Activated naive CD4-positive, alpha-beta T cell treated with anti-CD3 and anti-CD28 coated beads, Interleukin-2, amount 50 U/mL, for 72 hours (primary cell): ENCODE measurements at places on chromosomes 2 and 18. TPM values are rescaled to one million over a fixed set of nuclear protein-coding genes. Genes with fewer than 3 reads are reported as not detected.

The LHCGR gene
- not detected for total RNA-seq

The GNAL gene
- total RNA-seq, result 0.53 TPM

The RTTN gene
- 48.6 TPM for total RNA-seq

The MFSD2B gene
- 0.16 TPM for total RNA-seq

The NABP1 gene
- 59.7 TPM for total RNA-seq

The UGT1A4 gene
- not detected for total RNA-seq

The CD8B gene
- total RNA-seq, result 2.8 TPM

The TMEM169 gene
- total RNA-seq, result 1.7 TPM

The FBLN7 gene
- total RNA-seq, result 25.4 TPM

The AOX1 gene
- total RNA-seq, result 0.49 TPM

The GATA6 gene
- not detected for total RNA-seq

The PARD3B gene
- total RNA-seq, result 0.35 TPM

GRCh38 chr18:55400081-55400480, 187.9 kb downstream of the TCF4 start:
- no peak for DNase-seq

DNA sequence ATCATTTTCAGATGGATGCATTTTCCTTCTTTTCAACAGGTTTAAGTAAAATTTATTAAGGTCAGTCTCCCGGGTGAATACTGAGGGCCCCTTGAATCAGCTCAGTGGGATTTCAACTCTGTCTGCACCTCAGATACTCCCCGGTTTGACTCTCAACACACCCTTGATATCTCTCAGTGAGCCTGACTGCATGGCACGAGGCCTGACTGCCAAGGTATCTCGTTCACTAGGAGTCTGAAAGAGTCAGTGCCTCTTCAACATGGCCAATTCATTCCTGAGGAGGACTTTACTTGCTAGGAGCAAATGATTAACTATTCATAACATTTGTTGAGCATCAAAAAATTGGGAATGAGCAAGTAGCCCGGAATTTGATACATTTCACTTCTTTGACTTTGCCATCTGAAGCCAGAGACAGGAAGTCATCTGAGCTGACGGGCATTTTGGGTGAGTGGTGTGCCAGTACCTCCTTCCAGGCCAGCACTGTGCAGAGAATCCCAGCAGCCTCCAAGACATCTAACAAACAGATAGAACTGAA, 81.0 kb downstream of the VAPA start:
- DNase-seq, result no peak

DNA sequence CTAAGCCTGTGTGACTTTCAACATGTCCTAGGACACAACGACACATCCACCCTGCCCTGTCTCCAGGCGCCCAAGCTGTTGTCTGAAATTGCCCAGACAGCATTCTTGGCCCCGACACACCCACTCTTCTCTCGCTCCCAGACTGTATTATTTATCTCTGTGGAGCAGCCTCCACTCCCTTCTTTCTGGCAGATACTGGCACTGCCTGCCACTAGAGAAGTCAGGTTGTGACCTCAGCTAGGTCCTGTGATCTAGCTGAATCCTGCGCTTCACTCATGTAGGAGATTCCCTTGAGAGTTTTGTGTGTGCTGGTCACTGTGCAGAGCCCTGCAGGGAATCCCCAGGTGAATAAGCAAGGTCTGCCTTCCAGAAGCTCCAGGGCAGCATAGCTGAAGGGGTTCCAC, 77.1 kb upstream of the TNP1 start:
- DNase-seq, result no peak

DNA sequence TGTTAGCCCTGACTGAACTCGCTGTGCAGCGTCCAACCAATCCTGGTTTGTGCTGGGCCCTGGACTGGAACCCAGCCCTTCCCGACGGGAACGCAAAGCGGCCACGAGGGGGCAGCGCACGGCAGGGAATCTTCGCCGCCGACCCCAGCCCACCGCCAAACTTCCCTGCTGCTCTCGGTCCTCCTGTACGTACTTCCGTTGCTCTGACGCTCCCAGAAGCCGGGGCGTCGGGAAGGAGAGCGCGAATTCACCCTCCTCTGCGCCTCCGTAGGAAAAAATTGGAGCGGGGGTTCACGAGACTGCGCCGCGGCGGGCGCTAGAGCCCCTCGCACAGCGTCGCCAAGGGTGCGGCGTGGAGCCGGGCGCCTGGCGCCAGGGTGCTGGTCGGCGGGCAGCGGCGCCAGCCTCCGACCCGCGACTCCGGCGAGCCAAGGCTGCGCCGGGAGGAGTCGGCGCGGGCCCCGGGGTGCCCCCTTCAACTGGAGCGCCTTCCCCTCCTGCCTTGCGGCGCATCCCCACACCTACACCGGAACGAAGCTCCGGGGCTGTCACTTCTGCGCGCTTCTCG, 873 bp upstream of the SH3RF3 start:
- DNase-seq, result peak; percentile 67

GRCh38 chr2:162245061-162245460, 1.8 kb upstream of the FAP start:
- no peak for DNase-seq

DNA sequence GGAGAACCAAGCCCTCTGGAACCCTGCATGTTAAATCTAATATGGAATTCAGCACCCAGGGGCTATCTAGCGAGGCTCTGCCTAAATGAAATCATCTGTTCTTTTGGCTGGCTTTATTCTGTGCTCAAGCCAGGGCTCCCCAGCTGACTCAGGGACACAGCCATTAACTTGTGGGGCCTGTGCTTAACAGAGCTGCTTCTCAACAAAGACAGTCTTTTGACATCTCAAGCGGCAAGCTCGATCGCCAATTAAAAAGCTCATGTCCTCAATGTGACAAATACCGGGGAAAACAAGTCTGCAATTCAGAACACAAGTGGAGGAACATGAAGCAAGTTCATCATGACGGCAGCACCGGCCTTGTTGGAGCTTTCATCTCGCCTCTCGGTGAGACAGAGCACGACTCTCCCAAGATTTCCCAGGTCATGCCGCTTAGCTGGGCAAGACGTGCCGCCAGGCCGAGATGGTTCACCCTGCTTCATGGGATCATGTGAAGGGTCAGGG, 64.9 kb downstream of the KLHL29 start:
- no peak for DNase-seq

DNA sequence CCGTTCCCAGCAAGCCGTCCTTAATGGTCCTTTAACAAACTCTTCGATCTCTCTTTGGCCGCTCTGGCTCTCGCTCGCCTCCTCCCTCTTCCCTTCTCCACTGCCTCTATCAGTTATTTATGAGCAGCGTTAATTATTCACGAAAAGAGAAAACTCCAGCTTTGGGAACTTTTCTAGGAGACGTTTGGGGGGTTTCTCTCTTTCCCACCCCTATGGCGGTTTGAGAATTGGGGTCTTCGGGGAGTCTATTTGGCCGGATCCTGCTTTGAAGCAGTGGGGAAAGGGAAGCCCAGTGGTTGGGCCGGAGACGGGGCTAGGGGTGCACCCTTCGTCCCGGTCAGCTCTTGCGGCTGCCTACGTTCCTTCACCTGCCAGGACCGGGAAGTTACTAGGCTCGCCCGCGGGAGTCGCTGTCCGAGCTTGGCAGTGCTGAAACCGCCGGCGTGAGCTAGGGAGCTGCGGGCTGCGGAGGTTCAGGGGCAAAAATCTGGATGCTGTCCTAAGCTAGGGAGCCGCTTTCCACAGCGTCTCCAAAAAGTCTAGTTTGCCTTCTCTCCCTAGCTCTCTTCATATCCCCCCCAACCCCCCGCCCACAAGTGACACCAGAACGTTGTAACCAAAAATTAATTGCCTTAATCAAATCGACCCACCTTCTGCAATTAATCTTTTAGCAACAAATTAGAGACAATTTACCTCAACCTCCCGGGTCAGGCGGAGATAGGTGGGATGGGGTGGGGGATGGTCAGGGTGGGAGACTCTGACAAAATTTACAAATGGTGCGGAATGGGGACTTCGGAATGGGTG, 8.9 kb upstream of the SKOR2 start:
- peak; percentile 66 for DNase-seq

DNA sequence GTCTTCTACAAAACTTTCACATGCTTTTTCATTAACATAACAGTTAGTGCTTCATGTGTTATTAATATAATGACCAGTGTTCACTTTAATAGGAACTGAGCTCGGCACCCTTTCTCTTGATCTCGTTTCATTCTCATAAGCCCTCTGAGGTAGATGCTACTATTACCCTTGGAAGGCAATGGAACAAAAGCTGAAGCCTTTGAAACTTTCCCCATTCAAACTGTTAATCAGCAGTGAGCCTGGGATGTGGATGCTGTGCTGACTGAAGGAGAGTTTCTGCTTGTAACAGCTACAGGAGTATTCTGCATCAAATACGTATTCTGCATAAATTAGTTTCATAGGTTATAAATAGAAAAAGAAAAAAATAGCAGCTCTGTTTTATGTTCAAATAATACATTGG, 904.0 kb upstream of the CDH2 start:
- DNase-seq, result no peak

- no peak for DNase-seq
These were observed 259.6 kb upstream of the THUMPD2 start for GRCh38 chr2:40038646-40039045.

DNA sequence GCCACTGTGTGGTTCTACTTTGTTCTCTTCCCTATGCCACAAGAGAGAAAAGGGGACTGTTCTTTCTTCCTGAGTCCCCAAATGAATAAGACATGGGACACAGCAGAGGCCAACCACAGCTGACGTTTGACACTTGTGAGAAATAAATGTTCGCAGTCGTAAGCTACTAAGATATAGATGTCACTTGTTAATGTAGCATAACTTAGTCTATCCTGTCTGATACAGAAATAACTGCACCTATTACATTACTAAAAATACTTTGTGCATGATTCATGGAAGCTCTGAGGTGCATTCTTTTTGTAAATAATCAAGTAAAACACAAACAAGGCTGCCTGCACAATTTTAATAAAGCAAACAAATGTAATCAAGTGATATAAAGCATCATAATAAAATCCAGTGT, 148.8 kb downstream of the NBAS start:
- no peak for DNase-seq

- DNase-seq, result no peak
These were observed 25.6 kb downstream of the AP1S3 start for GRCh38 chr2:223811757-223812156.

GRCh38 chr2:71548646-71549425, 95.5 kb downstream of the DYSF start:
- DNase-seq, result peak; percentile 72

DNA sequence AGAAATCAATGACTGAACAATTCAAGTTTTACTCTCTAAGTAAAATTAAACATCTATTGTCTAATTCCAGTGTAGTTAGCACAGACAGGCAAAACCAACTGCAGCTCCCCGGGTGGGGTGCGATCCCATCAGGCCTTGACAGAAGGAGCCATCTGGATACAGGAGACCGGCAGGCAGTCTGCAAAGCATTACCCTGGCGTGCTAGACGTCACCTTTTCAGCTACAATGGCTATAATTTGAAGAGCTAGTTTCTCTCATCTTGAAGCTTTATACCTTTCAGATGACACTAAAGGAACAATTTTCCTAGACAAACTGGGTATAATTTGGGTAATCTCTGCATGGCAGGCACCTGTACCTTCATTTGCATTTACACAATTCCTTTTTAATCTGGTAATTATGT, 761.5 kb upstream of the SOX11 start:
- no peak for DNase-seq

- DNase-seq, result no peak
These were observed 161.6 kb upstream of the CTAGE1 start for GRCh38 chr18:22579271-22579670.

- no peak for DNase-seq
These were observed 1318.5 kb upstream of the CELF4 start for GRCh38 chr18:38884050-38884449.

DNA sequence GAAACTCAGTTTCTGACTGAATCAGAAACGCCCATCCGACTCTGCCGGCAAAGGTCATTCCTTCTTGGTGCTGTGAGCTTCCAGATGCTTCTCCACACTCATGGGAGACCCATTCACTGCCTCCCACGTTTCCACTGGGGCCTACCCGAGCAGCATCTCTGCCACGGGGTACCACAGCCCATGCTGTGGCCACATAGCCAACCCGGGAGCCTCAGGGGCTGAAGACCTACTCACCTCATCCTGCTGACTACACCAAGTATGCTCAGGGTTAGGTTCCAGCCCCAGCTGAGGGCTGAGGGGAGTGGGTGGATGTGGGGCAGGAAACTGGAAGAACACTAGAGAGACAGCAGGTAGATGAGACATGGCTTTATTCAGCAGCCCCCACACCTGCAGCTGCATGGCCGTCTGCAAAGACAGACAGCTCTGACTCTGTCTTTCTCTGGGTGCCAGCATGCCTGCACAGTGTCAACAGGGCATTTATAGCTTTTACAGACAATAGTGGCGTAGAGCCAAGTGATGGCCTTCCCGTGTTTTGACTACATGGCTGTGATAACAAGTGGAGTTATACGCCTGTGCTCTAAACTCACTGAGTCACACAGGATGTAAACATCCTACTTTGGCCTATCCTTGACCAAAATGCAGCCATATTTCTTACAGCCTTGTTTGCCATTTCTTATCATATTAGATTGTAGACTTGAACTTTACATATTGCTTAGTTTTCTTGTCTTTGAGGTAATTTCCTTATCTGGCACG, 16.5 kb upstream of the KLHL23 start:
- no peak for DNase-seq

GRCh38 chr18:44452346-44452745, 228.3 kb upstream of the SETBP1 start:
- no peak for DNase-seq

GRCh38 chr2:108923019-108923700, 65.9 kb downstream of the EDAR start:
- DNase-seq, result no peak

DNA sequence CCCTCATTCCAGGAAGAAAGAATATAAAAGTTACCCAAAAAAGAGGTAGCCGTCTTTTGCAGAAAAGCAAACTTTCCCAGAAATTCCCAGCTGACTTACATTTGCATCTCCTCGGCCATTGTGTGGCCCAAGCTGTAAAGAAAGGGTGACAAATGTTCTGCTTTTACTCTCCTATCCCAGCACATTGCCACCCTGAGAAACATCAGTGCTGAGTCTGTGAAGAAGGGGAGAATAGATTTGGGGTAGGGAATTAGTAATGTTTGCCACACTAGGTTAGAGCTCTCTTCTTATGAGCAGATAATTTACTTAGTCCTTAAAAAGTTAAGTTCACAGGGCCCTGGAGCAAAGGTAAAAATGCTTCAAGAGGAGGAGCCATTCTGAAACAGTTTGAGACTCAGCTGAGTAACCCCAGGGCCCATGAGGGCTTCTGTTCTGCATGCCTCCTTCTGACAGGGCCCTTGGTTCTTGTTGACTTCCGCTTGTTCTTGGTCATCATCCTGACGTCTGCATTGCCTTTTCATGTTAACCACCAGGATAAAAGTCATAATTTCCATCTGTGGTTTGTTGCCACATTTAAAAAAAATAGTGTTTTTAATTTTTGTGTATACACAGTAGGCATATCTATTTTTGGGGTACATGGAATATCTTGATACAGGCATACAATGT, 550.7 kb downstream of the RNF144A start:
- DNase-seq, result peak; percentile 31

DNA sequence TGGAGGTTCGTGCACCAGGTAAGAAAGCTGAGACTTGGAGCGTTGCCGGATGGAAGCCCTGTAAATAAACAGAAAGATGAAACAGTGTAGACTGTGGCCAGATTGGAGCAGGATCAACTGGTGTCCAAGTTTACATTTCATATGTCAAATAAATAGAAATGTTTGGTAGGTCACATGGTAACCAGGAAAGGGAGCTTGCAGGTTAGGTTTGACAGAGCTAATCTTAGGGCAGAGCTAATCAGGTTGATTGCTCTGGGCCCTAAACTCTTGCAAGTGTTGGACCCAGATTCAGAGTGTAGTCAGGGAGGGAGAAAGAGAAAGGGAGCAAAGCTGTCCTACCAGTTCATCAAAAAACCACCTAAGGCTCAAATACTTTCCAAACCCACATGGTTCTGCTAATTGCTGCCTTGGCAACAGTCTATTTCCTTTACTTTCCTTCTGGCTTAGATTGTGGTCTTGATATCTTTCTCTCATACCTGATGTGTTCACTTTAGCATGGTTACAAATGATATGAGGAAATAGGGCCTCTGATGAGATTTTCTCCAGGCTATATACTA, 63.2 kb downstream of the G6PC2 start:
- no peak for DNase-seq
